GM19239 (cell line): ENCODE measurements at places on chromosomes 4 and X.

DNA sequence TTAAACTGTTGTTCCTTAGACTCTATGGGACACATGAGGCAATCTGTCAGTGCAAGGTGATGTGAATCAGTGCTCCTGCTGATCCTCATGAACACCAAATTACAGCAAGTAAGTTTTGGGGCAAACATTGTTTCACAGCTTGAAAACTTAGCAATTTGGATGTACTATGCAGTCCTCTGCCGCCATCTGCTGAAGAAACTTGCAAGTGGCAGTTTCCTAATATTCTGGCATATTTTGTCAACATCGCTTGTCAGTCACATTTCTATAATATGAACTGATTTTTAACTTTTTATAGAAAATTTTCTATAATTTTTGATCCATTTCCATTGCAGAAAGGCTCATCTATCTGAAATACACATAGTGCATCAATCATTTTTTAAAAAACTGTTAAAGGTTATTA lies 56.3 kb downstream of the ZAR1 start:
- no peak for DNase-seq

GRCh38 chrX:83469551-83469950 lies 38.5 kb upstream of the POU3F4 start:
- DNase-seq: no peak

GRCh38 chr4:36360755-36361154 lies 79.3 kb downstream of the DTHD1 start:
- no peak for DNase-seq

DNA sequence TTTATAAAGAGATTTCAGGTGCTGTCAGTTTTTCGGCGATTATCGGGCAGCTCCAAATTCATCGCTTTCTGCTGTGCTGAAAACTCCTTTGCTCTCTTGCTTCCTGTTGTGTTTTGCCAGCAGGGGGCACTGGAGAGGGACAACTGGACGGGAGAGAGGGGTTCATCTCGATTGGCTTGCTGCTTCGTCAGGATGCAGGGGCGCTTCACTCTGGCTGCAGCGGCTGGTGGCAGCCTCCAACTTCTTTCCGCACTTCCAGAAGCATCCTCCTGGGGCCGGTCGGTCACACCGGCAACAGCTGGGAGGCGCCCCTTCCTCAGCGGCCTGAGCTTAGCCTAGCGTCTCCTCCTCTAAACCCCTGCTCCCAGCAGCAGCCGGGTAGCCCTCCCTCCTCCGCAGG lies 29.5 kb downstream of the MSL3 start:
- peak; percentile 7 for DNase-seq

GRCh38 chr4:175306436-175306835 lies 388.3 kb downstream of the ADAM29 start:
- no peak for DNase-seq

DNA sequence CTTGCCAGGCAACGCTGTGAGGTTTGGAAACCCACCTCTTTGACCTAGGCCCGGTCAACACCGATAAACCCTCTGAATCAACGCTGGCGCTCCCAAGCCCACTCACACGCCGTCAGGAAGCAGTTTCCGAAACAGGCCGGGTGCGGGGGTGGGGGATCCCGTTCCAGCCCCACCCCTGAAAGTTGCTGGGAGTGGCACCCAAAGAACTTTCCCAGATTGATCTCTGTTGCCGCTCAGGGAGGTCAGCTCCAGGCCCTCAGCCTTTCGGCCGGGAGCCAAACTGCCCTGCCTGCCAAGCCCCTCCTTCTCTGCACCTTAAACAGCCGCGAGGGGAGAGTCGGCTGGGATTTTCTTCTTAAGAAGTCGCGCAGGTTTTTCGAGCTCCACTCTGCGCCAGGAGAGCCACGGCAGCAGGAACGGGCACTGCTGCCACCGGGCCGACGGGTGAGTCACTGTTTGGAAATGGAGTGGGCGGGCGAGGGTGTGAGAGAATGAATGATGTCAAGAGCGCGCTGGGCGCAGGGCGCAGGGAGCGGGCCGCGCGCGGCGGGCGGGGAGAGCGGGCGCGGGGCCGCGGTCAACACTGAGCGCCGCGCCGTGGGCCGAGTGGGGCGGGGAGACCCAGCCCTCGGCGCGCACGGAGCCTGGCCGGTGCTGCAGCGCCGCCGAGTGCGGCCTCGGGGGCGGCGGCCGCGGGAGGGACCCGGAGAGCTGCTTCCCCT lies at the start of gene SGMS2:
Gene SGMS2, plus strand, starts transcription at position 583 of the 722 bp plus-strand sequence. CDS start 70,622 bp downstream, outside the sequence.
- DNase-seq: peak; percentile 24

DNA sequence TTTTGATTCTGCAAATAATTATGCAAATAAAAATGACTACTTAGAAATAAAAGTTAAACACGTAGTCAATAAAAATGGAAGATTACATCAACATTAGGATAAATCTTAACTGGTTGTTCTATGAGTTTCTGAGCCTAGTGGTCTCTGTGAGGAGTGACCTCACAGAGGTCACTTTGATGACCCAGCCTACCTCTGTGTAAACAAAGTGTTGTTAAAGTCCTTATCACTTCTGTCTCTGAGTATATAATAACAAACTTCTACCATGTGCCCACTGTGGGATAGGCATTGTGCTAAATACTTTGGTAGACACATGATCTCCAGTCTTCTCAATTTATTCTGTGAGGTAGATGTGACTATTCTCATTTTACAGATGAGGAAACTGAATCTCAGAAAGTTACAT lies 85.4 kb downstream of the PDE5A start:
- DNase-seq: no peak

GRCh38 chr4:154067786-154068185 lies 278.9 kb upstream of the SFRP2 start:
- no peak for DNase-seq

GRCh38 chr4:155722336-155722735 lies 36.5 kb upstream of the GUCY1B1 start:
- no peak for DNase-seq

DNA sequence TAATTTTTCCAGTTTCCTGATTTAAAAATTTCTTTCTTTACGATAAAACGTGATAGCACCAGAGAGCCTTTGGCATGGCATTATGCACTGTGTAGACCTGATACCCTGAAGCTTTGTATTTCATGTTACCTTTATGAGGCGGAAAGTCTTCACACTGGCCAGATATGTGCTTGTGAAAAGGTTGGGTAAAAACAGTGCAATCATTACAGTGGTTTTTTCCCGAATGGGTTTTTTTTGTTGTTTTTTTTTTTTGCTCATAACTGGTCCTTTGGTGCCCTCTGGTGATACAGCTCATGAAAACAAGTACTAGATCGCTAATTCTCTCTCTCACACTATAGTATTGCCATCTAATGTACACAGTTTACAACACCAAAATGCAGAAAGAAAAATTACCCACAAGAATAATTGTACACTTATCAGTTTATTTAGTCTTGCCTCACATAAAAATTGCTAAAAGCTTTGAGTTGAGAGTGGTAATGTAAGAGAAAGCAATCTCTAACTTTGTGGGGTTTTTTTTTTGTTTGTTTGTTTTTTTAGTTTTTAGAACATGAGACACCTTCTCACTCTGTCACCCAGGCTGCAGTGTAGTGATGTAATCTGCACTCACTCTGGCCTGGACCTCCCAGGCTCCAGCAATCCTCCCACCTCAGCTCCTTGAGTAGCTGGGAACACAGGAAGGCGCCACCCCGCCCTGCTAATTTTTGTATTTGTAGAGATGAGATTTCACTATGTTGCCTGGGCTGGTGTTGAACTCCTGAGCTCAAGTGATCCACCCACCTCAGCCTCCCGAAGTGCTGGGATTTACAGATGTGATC lies 21.3 kb downstream of the SPCS3 start:
- peak; percentile 4 for DNase-seq

DNA sequence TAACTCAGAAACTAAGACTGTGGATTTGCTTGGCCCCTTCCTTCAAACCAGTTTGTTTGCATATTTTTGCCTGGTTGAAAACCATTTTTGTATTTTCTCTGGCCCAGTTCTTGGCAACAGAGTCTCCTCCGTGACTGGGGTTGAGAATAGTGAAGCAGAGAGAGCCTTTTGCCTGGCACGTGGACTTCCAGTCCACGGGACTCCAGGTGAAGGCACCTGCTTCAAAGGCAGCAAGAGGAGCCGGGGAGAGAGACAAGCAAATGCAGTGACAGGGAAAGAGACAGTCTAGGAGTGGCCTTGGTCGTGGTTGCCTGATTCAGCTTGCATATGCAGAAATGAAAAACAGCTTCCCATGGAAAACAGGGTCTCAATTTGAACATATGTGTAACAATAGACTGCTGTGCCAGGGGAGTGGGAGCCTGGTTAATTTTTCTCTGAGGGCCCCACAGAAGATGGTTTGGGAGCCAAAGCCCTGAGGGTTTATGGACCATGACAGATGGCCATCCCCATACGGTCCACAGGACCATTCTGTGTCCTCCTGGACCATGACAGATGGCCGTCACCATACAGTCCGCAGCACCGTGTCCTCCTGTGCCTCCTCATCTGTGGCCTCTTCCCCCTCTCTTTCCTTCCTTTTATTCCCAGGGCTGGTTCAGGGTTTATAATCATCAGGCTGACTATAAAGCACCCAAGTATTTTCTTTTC lies 272.2 kb upstream of the RASGEF1B start:
- DNase-seq: no peak

GRCh38 chr4:136709897-136710296 lies 822.4 kb downstream of the PCDH18 start:
- DNase-seq: no peak

GRCh38 chr4:119189638-119190037 lies 22.9 kb upstream of the USP53 start:
- no peak for DNase-seq

- no peak for DNase-seq
These were observed 2387.7 kb upstream of the TENM3 start for GRCh38 chr4:179855469-179855868.

DNA sequence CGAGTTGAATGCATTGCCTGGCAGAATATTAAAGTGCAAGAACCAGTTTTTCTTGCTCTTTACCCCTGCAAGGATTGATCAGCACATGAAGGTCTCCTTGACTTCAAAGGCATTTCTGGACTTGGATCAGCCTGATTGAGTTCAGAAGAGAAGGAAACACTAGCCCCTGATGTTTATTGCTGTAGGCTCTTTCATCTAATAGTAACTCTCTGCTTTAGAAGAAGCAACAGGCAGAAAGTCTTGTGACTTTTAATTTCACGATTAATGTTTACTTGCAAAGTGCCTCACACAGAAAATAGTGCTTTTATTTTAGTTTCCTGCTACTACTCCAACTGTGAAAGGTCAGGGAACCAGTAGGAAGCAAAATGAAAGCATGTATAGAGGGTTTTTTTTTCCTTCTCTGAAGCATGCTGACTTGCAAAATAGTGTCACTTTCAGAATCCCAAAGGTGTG lies 69.1 kb downstream of the PCDH7 start:
- no peak for DNase-seq

DNA sequence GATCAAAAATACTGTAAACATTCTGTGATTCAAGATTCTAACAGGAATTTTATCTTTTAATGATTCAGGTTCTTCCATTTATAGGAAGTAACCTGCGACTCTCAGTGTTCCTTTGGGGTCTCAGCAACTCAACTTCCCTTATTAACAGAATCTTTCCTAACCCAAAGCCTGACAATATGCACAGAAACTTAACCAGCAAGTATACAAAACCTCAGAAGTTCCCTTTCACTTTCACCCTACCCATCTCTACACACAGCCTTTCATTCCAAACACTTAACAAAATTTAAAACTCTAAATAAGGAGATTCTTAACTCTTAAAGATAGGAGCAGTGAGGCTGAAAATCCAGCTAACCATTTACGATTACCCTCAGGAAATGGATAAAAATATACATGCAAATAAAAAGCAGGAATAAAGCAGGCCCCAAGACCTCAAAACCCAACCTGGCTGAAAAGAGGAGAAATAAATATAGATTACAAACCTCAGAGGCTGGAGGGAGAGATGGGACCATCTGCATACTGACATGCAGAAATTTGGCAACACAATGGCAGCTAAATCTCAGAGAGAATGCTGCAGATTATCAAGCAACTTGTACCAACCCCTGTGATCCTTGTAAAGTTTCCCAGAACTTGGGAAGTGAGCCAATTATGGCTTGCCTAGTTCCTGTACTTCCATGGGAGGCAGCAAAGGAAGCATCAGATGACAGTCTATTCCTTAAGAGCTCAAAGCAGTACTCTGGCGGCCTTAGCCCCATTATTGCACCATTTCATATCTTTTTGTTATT lies 101.0 kb downstream of the ATP11C start:
- DNase-seq: no peak

- no peak for DNase-seq
These were observed 7.9 kb downstream of the HUWE1 start for GRCh38 chrX:53678667-53679066.

DNA sequence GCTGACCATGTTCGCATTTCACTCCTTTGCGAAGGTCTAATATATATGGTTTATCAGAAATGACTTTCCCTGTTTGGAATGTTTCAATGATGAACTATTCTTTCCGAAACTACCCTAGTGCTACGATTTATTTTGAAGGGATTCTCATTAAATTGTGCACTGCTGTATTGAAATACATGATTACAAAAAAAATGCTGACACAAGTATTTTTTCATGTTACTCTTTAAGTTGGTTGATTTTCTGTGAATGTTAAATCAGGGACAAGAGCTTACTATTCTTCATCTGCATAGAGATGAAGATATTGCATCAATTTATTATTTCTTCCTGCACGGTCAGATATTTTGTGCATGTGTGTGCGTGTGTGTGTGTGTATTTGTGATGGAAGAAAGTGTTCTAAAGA lies 731.5 kb upstream of the AGA start:
- DNase-seq: no peak

GRCh38 chrX:116873671-116874070 lies 410.9 kb upstream of the CT83 start:
- DNase-seq: no peak

GRCh38 chr4:151530783-151531182 lies 121.8 kb downstream of the FHIP1A start:
- no peak for DNase-seq

DNA sequence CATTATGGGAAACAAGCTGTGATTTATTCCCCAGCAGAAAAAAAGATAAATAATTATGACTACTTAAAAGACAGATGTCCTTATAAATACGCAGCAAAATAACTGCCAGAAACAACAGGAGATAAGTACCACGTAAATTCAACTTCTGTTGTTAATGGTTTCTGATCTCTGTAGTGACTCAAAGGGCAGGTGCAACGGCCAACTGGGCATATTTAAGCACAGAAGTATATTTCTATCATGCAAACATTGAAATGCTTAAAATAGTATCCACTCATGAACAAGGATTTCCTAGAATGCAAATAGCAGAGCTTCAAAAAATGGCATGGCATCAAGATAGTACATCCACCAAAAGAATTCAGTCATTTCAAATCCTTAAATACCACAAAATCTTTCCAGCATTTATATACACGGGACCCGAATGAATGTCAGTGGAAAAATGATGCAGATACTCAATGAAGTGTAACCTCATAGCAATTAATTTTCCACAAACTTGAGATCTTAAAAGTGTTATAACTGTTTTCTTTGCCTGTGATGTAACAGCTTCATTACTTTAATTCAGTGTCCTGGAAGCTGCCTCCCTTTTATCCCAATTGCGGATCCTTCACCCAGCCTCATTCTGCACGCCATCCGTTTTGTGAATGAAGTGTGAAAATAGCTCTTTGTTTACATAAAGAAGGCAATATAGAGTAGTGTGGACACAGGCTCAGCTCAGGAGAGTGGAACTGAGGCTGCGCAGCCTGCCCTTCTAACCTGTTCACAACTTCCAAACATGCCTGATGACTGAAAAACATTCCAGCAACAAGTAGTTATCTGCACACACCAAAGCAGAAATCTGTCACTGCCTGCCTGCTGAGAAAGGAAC lies 10.2 kb downstream of the PDGFC start:
- no peak for DNase-seq

- no peak for DNase-seq
These were observed 501.7 kb upstream of the TENM3 start for GRCh38 chr4:181741513-181741912.

- no peak for DNase-seq
These were observed 75.4 kb upstream of the FAT1 start for GRCh38 chr4:186798951-186799659.

- no peak for DNase-seq
These were observed 57.3 kb downstream of the PABPC4L start for GRCh38 chr4:134144337-134144736.
